ENCODE measurements at places on chromosomes 1 and 21.

GRCh38 chr1:167625040-167625823 lies 4.8 kb upstream of the RCSD1 start:
- DNase-seq, result no peak

- no peak for DNase-seq
Measured at GRCh38 chr1:75542818-75543570, 67.9 kb downstream of the SLC44A5 start.

DNA sequence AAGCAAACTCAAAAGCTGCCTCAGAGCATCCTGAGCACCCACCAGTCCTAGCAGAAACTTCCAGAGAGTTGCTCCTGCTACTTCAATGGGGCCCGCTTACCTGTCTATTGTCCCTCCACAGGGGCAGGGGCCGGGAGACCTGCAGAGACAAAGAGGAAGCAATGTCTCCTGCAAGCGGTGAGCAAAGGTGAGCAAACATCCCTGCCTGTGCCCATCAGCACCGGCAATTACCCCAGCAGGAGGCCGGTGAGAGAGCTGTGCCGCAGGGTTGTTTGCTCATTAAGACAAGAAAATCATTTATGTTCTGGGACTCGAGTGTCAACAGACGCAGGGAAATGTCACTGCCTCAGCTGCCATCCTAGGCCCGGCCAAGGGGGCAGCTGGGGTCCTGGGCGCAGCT lies 53.8 kb upstream of the TARDBP start:
- no peak for DNase-seq

DNA sequence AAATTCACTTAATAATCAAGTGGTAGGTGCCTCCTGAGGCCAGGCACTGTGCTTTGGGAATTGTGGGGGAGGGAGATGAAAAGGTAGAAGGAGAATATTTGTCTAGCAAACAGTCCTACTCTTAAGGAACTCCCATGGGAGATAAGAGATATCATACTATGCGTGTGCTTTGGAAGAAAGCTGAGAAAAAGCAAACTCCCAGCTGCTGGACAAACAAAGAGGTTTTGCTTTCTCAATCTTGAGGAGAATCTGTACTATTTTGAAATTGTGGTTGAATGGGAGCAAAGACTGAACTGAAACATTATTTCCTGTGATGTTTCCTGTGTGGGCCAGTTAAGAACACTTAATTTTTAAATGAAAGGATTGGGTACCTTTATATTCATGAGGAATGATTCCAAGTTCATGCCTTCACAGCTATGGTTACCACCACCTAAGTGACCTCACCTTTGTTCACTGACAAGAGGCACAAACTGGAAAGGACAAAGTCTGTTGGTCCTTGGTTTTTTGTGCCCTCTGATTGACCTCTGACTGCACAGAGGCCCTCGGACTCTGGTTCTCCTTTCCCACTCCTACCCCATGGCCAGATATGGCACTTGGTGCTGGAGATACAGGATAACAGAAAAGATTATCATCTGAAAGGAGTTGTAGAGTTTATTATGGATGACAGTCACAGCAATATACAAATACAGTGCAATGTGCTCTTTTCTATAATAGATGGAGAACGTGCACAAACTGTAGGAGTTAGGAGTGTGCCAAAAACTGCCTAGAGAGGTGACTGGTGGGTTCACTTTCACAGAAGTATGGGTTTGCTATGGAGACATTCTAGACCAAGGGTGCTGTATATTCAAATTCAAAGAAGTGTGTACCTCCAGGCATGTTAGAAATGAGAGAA lies 1.6 kb downstream of the CD53 start:
- peak; percentile 47 for DNase-seq

- DNase-seq, result no peak
Measured at GRCh38 chr1:248861616-248862015, 2.7 kb upstream of the ZNF692 start.

- DNase-seq, result peak; percentile 10
Measured at GRCh38 chr1:224542783-224543440, 73.2 kb upstream of the CNIH3 start.
